Myocyte (in vitro differentiated cells): ENCODE measurements at places on chromosomes 5 and 9. TPM values are rescaled to one million over a fixed set of nuclear protein-coding genes. Genes with fewer than 3 reads are reported as not detected.
A peak's percentile ranks its signal among the peaks of the same experiment; 100 is the strongest.

- DNase-seq, result no peak
Measured at GRCh38 chr9:110782701-110783100, 114.1 kb downstream of the MUSK start.

DNA sequence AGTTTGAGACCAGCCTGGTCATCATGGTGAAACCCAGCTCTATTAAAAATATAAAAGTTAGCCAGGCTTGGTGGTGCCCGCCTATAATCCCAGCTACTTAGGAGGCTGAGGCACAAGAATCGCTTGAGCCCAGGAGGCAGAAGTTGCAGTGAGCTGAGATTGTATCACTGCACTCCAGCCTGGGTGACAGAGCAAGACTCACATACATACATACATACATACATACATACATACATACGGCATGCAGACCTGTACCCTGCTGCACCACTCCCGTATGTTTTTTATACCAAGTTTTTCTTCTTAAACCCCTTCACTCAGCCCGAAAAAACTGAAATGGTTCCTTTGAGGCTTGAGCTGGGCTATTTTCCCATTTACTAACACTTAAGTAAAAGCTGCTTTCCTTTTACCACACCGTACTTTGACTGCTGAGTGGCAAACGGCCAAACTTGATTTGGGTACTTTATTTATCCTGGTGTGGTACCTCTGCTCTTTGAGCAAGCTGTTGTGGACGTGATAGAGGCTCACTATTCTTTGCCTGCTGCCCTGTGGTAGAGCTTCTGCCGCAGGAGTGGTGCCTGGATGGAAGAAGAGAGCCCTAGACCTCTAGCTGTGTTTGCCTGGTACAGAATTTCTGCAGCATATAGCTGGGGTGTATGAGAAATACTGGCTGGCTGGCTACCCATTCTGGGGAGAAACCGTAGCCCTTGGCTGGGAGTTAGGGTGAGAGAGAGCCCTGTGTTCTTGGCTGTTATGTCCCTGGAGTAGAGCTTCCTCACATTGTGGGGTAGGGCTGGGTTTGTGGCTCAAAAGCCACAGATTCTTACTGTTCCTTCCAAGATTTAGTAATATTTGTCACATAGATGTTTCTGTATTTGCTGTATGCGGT is 19.4 kb downstream of the IPO11 start:
- peak; percentile 40 for DNase-seq

The MEGF9 gene
- total RNA-seq, result 9.5 and 16.3 TPM in 2 replicates

- peak; percentile 92 for DNase-seq
Measured at GRCh38 chr9:87375397-87376073, 122.1 kb upstream of the DAPK1 start.

- DNase-seq, result no peak
Measured at GRCh38 chr9:98652741-98653140, 56.0 kb downstream of the GABBR2 start.

DNA sequence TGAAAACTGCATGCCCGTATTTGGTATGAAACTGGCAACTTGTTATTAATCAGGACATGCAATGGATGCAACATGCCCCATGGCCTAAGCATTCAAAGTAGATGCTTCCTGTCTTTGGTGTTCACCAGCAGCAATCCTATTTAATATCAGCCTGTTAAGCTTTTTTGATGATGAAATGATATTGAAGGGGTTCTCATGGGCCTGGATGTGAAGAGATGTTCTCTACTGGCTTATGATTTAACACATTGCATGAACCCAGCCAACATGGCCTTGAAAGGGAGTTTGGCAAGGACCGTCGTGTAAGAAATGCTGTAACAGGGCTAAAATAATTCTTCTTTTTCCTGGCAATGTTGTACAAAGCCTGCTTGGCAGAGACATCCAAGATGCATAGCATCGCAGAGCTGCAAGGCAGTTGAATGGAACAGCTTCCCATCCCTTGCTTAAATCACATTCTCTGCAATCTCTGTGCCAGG is 111.2 kb downstream of the SMARCA2 start:
- peak; percentile 14 for DNase-seq

The MYOT gene
- total RNA-seq, result 1.7 and 23.8 TPM in 2 replicates

The HDAC3 gene
- total RNA-seq, result 38.5 and 40.0 TPM in 2 replicates

The ARID3C gene
- total RNA-seq, result 0.16 TPM in 1 of 2 replicates, not detected in the other

GRCh38 chr5:39826051-39826450 is 401.3 kb upstream of the DAB2 start:
- no peak for DNase-seq

The PCDHGC4 gene
- total RNA-seq, result 2.0 and 3.6 TPM in 2 replicates

- DNase-seq, result no peak
Measured at GRCh38 chr9:114157516-114158176, 2.3 kb downstream of the COL27A1 start.

GRCh38 chr9:136192289-136193126 is 12.4 kb downstream of the LHX3 start:
- DNase-seq, result no peak

The ZDHHC11 gene
- total RNA-seq, result 0.37 and 0.73 TPM in 2 replicates

- DNase-seq, result peak; percentile 68
Measured at GRCh38 chr9:101465326-101465915, 29.8 kb upstream of the ALDOB start.

- DNase-seq, result no peak
Measured at GRCh38 chr5:10660135-10660534, 96.3 kb downstream of the ANKRD33B start.

The F2RL1 gene
- total RNA-seq, result not detected in 2 replicates

The TAF1L gene
- total RNA-seq, result 0.03 and 0.05 TPM in 2 replicates

DNA sequence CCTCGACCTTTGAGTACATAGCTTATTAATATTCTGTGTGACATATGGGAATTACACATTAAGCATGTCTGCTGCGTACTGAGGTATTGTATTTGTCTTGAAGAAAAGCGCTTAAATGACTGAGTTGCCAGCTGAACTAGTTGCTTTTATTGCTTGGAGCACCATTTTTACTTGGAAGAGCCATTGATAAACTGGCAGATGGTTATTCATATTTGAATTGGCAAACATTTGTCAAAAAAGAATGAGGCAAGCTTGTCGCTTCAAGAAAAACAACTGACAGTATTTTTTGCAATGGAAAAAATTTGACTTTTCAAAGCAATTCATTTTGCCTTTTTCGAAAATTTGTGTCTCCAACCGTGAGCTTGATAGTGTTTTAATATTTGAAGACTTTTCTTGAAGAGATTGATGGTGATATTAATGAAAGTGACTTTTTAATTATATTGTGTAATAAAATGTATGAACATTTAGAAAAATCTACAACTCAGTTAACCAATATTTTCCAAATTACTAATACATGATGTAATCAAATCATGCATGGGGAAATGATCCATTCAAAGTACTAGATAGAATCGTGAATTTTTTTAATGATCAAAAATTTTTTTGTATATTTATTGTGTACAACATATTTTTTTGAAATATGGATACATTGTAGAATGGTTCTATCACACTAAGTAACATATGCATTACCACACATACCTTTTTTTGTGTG is 55.1 kb upstream of the CCDC152 start:
- DNase-seq, result no peak

The NSUN2 gene
- 41.8 and 41.9 TPM in 2 replicates for total RNA-seq

GRCh38 chr5:125049721-125050702 is 303.6 kb upstream of the ZNF608 start:
- DNase-seq, result no peak

GRCh38 chr5:172683264-172683644 is 42.2 kb downstream of the NEURL1B start:
- DNase-seq, result no peak

DNA sequence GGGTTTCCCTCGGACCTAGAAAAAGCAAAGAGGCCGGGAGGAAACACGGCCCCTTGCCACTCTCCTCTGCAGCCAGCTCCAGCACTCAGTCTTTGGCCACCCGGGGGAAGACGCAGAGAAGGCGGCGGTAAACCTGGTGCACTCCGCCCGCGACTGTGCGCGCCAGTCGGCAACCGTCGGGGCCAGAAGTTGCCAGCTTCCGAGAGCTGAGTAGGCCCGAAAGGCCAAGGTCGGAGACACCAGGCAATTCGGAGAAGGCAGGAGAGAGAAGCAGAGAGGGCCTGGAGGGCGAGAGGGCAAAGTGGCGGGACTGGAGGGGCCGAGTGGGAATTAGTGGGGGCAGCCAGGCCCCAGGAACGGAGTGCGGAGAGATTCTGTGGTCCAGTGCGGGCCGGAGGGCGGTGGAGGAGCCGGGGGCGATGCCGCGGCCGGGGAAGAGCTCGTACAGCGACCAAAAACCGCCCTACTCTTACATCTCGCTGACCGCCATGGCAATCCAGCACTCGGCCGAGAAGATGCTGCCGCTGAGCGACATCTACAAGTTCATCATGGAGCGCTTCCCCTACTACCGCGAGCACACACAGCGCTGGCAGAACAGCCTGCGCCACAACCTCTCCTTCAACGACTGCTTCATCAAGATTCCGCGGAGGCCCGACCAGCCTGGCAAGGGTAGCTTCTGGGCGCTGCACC is at the start of gene FOXB2:
Gene FOXB2, plus strand, starts transcription at position 420 of the 690 bp plus-strand sequence. Its CDS starts 0 bp downstream, at position 420.
- DNase-seq, result no peak

DNA sequence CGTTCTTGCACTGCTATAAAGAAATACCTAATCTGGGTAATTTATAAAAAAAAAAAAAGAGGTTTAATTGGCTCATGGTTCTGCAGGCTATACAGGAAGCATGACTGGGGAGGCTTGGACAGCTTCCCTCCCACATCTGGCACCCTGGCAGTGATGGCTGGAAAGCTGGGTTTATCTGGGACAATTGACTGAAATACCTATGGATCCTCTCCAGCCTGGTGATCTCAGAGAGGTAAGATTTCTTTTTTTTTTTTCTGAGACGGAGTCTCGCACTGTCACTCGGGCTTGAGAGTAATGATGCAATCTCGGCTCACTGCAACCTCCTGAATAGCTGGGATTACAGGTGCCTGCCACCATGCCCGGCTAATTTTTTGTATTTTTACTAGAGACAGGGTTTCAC is 22.7 kb upstream of the UGCG start:
- no peak for DNase-seq

DNA sequence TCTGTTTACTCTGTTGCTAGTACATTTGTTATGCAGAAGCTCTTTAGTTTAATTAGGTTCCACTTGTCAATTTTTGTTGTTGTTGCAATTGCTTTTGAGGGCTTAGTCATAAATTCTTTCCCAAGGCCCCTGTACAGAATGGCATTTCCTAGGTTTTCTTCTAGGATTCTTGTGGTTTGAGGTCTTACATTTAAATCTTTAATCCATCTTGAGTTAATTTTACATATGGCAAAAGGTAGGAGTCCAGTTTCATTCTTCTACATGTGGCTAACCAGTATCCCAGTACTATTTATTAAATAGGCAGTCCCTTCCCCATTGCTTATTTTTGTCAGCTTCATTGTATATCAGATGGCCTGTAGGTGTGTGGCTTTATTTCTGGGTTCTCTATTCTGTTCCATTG is 792.4 kb downstream of the PTPRD start:
- no peak for DNase-seq

The DBH gene
- 0.16 and 1.5 TPM in 2 replicates for total RNA-seq

DNA sequence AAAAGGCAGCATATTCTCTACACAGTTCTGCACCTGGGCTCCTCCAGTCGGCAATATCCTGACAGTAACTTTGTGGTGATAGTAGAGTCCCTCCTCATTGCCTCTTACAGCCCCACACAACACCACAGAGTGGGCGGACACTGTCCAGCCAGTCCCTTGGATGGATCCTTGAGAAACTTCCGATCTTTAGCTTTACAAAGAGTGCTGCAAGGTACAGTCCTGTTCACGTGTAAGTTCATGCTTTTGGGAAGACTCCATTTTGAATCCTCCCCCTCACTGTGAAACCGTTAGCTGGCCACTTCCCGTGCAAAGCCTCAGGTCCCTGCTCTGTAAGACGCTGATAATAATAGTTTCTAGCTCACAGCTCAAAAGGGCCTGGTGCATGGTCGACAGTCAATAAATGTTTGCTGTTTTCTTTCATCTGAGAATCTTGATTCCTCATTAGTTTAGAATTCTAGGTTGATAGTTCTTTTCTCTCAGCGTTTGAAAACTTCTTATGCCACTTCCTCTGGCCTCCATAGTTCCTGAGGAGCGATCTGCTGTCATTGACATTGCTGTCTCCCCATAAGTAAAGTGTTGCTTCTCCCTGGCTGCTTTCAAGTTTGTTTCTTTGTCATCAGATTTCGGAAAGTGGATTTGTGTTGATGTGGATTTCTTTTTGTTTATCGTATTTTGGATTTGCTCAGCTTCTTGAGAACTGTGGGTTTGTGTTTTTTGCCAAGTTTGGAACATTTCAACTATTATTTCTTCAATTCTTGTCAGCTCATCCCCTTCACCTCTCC is 82.9 kb downstream of the COL23A1 start:
- no peak for DNase-seq

- no peak for DNase-seq
Measured at GRCh38 chr9:35508069-35508468, 18.2 kb downstream of the RUSC2 start.

The ZBED3 gene
- 0.53 and 0.68 TPM in 2 replicates for total RNA-seq

DNA sequence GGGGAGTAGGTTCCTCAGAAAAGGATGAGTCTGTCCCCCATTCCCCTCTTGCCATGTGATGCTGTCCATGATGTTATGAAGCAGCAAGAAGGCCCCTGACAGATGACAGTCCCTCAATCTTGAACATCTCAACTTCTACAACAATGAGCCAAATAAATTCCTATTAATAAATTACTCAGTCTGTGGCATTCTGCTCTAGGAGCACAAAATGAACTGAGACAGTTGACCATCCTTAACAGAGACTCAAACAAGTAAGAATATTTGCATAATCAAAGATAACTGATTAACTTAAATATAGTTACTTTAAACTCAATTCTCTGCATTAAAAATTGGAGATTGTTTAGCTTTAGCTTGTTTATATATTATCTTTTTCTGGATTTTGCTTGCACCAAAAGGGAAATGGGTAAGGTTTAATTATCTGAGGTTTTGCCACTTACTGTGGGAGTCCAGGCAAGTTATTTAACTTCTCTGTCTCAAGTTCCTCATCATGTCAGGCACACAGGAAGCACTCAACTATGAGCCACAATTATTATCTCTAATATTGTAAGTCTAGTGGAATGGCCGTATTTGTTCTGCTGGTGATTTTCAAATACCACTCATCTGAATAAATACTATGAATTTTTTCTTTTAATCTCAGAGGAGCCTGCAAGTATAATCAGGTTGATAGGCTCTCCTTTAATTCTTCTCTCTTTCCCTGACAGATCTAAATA is 162.9 kb downstream of the TSSK1B start:
- no peak for DNase-seq

DNA sequence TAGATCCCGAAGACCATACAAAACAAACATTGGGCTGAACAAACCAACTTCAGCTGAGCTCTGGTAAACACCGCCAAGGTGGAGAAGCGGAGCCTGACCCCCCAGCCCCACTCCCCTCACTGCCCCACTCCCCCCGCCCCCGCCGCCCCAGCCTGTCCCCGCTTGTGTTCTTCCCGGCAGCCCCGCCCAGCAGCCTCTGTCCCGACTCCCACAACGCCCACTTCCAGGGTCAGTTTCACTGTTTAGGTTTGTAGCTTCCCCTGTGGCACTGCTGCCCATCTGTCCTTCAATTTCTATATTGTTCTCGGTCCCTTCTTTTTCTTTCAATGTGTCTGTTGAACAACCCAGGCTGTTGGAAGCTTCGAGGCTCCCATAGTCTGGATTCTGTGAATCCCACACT is 112.0 kb upstream of the CACNA1B start:
- no peak for DNase-seq

DNA sequence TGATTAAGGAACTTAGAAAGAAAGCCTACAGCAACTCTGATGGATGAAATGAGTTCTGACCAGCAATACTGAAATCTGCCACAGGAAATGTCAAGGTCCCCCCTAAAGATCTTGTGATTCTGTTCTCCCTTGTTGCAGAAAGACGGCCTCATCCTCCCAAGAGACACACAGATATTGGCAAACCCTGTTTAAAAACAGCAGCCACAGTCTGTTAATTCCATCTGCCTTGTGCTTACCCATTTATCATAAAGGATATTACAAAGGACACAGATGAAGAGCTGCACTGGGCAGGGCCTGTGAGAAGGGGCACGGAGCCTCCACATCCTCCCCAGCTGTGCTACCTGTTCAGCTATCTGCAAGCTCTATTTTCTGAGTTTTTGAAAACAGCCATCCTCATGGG is 15.2 kb downstream of the RAPGEF1 start:
- DNase-seq, result no peak

The COL27A1 gene
- 2.9 and 3.5 TPM in 2 replicates for total RNA-seq

The SVEP1 gene
- total RNA-seq, result 3.6 and 5.0 TPM in 2 replicates
